ENCODE measurements at places on chromosomes 11 and 22. TPM values are rescaled to one million over a fixed set of nuclear protein-coding genes. Genes with fewer than 3 reads are reported as not detected.

DNA sequence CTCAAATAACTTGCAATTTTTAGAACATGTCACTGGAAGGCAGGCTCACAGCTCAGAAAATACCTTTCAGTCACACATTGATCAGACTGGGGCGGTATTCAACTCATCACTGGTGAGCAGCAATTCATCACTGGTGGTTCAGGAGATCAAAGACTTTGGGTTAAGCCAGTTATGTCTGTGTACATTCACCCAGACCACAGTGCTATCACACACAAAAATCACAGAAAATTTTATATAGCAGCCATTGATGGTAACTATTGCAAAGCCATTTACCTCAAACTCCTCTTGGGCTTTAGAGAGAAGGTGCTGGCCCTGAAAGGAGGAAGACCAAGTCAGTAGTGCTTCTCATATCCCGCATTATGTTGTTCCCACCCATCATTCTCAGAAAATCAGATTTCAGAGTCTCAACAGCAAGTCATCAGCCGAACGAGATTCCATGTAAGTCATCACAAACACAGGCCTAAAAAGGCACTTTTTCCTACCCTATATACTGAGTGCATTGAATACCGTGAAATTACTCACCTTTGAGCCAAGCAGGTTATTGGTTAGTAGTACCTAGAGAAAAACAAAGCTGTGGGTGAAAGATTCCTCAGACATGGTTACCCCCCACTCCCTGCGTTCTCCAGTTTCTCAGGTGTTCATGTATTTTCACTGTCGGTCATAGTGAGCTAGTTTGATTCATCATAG, 14.0 kb upstream of the WDR74 start:
- no peak for DNase-seq

DNA sequence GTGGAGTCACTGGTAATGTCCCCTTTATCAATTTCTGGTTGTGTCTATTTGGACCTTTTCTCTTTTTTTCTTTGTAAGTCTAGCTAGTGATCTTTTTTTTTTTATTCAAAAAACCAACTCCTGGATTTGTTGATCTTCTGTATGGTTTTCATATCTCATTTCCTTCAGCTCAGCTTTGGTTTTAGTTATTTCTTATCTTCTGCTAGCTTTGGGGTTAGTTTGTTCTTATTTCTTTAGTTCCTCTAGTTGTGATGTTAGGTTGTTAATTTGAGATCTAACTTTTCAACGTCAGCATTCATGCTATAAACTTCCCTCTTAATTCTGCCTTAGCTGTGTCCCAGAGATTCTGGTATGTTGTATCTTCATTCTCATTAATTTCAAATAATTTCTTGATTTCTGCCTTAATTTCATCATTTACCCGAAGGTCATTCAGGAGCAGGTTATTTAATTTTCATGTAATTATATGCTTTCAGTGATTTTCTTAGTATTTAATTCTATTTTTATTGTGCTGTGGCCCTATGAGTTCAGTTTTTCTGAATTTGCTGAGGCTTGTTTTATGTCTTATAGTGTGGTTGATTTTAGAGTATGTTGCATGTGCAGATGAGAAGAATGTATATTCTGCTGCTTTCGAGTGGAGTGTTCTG, 29.0 kb downstream of the PI4KA start:
- no peak for DNase-seq

The TMPRSS4 gene
- total RNA-seq: not detected

The PYGM gene
- total RNA-seq: 0.13 TPM

DNA sequence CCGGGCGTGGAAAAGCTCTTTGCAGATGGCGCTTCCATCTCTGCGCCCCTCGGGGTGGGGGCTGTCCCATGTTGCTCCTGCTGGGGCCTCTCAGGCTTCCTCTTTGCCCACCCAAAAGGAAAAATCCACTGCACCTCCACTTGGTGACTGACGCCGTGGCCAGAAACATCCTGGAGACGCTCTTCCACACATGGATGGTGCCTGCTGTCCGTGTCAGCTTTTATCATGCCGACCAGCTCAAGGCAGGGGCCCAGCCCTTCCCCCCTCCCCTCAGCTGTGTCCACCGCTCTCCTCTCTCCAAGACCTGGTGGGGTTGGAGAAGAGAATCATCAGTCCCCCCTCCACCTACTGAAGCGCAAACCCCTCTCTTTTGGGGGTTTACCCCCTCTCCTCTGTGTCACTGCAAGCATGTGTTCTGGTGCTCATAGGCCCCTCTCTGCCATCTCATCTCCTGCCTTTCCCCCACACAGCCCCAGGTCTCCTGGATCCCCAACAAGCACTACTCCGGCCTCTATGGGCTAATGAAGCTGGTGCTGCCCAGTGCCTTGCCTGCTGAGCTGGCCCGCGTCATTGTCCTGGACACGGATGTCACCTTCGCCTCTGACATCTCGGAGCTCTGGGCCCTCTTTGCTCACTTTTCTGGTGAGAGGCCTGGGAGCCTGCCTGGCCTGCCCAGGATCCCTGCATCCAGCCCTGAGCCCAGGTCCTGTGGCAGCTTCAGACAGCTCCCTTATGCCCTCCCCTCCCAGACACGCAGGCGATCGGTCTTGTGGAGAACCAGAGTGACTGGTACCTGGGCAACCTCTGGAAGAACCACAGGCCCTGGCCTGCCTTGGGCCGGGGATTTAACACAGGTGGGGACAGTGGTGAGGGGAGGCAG, 1.8 kb downstream of the LARGE2 start:
- no peak for DNase-seq

The CHST1 gene
- total RNA-seq: 5.4 TPM

- no peak for DNase-seq
Observed at GRCh38 chr22:40449676-40450035, 79.3 kb downstream of the SGSM3 start.

Measured in dermis microvascular lymphatic vessel endothelial cell (primary cell).